ENCODE measurements at places on chromosomes 1 and 21. TPM values are rescaled to one million over a fixed set of nuclear protein-coding genes. Genes with fewer than 3 reads are reported as not detected.

DNA sequence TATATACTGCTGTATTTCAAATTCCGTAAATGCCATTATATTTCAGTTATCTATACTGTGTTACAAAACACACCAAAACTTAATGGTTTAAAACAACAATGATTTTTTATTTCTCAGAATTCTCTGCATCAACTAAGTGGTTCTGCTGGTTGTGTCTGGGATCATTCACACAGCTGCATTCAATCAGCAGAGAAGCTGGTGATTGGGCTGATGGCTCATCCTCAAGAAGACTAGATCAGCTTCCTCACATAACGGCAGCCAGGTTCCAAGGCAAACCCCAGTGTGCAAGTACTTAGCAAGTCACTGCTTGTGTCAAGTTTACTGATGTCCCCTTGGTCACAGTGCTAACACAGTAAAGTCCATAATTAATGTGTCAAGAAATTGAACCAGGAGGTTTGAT is 86.3 kb upstream of the VANGL1 start:
- no peak overlapping the region for H3K27ac ChIP-seq
- no peak for DNase-seq
- no peak overlapping the region for H3K4me3 ChIP-seq

DNA sequence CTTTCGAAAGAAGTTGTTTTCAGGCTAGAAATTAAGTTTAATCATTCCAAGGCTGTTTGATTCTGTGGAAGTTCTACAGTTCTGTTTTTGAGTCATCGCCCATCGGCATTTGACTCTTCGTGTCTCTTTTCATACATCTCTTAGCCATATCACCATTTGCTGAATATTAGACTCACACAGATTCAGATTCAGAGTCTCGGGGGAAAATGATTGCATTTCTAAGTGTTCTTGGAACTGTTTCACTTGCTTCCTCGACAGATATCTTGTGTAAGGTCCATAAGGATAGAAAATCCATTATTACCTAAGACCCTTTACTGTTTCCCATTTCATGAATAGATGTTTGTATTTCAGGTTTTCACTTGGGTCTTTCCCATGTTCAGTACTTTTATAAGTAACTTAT is 237.0 kb upstream of the SGIP1 start:
- H3K27ac ChIP-seq = no peak overlapping the region
- H3K36me3 ChIP-seq = no peaks in the 10 kb centered on the region
- H3K4me3 ChIP-seq = no peak overlapping the region
- peaks cover 32% of the 10 kb centered on the region for H3K4me1 ChIP-seq

DNA sequence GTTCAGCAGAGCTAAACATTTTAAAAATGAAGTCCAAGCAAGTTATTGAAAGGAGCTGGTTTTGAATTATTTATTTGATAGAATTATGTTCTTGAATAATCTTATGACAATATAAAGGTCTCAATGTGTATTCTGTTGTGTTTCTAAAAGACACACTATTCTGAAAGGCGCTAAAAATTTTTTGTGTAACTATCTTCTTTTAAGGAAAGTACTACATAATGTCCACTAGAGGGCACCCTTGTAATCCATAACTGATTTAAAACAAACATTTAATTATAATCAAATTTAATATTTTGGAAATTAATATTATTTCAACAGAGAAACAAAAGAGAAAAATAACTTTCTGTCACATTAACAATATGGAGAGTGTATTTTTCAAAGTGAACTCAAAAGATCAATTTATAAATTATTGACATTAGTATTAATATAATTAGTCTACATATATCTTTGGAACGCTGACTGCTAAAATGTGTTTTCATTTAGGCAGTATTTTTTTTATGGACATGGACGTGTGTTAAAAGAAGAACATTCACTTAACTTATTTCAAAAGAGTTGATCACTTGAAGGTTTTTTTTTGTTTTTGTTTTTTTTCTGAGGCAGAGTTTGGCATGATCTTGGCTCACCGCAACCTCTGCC is 248.4 kb downstream of the DENND1B start:
- H3K4me3 ChIP-seq = no peak overlapping the region
- no peaks in the 10 kb centered on the region for H3K27me3 ChIP-seq
- H3K4me1 ChIP-seq = no peaks in the 10 kb centered on the region
- DNase-seq = no peak

GRCh38 chr1:61183471-61184039 is 101.2 kb downstream of the NFIA start:
- H3K36me3 ChIP-seq = no peaks in the 10 kb centered on the region
- no peaks in the 10 kb centered on the region for H3K27me3 ChIP-seq
- DNase-seq = no peak
- peak overlapping the region; percentile 73 for H3K27ac ChIP-seq
- peaks cover 48% of the 10 kb centered on the region for H3K4me1 ChIP-seq

DNA sequence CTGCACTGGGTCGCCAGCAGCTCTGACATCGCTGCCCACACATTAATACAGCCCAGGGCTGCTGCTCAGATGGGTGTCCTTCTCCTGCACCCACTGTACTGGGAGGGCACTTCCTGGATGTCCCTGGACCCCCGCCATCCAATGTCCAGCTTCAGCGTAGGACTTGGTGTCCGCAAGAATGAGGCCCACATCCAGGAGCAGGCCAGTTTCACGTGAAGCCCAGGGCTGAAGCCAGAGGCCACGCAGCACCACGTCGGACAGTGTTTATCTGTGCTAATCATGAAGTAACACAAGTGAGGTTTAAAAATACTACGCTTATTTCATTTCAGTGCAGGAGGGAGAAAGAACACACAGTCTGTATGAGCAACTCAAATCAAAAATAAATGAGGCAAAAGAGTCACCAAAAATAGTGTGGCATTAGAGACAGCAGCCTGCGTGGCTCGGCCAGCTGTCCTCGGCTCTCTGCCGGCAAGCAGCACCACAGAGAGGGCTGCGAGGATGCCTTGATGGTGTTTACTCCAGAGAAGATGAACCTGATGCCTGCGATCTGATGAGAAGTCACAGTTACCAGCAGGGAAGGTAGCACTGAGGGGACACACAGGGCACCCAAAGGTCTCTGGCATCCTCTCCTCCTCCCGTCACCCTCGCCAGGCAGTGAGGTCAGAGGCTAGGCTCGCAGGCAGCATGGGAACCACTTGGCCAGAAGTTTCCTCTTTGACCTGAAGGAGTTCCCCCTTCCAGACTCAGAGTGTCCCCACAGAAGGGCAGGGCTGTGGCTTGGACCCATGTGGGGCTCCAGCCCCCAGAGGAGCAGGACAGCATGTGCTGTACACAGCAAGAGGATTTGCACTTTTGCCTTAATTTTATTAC is 22.1 kb upstream of the NPHP4 start:
- H3K27ac ChIP-seq = no peak overlapping the region
- no peaks in the 10 kb centered on the region for H3K36me3 ChIP-seq

GRCh38 chr1:161159913-161160243 is 578 bp downstream of the USP21 start:
- H3K4me1 ChIP-seq = peaks cover 31% of the 10 kb centered on the region
- H3K27me3 ChIP-seq = no peaks in the 10 kb centered on the region
- peaks cover 23% of the 10 kb centered on the region for H3K36me3 ChIP-seq
- no peak for DNase-seq
- H3K27ac ChIP-seq = peak overlapping the region; percentile 91
- peak overlapping the region; percentile 87 for H3K4me3 ChIP-seq

DNA sequence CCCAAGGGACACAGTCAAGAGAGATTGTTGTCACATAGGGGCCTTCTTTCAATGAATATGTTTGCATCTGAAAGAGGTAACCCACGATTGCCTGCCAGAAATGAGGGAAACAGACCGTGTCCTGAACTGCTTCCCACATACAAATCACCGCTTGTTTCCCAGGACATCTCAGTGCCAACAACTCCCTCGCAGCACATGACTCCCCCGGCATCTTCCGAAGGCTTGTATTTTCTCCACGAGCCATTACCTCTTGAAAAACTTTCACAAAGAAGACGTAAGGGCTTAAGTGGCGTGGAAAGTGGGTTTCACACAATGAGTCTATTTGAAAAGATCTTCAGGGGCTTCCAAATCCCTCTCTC is 31.6 kb upstream of the PDE9A start:
- H3K27ac ChIP-seq = no peak overlapping the region
- peaks cover 5% of the 10 kb centered on the region for H3K4me1 ChIP-seq
- H3K4me3 ChIP-seq = no peak overlapping the region

- peak overlapping the region; percentile 70 for H3K27ac ChIP-seq
- H3K4me3 ChIP-seq = peak overlapping the region; percentile 85
- no peaks in the 10 kb centered on the region for H3K27me3 ChIP-seq
- H3K4me1 ChIP-seq = peaks cover 37% of the 10 kb centered on the region
- no peaks in the 10 kb centered on the region for H3K36me3 ChIP-seq
- DNase-seq = no peak
Measured at GRCh38 chr1:111620441-111620971, 917 bp downstream of the RAP1A start.

DNA sequence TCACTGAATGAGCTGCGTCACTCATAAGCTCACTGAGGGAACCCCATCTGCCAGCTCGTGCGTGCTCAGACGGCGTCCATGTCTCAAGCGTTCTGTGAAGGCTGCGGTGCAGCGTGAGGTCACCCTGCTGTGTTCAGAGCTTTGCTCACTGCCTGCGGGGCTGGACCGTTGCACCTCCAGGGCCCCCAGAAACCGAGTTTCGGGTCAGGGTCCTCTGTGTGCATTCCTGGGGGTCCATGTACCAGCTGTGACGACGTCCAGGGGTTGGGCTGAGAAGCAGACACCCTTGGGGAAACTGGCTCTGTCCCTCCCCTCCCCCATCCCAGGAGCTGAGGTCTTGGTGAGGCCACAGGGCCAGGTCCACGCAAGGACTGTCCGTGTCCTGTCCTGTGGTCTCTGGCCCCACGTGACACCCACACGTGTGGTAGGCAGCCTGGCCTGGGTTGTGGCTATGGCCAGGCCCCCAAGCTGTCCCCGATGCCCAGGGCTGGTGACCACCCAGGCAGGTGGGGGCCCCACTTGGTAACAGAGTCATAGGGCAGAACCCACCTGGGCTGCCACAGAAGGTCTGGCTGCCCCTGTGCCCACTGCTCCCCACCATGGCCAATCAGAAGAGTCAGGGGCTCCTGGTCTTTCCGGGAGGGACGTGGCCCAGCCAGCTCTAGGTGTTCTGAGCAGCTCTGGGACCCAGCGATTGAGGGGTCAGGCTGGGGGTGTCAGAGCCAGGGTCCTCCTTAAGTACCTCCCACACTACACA is 24.4 kb downstream of the FTCD start:
- H3K4me1 ChIP-seq = no peaks in the 10 kb centered on the region
- H3K4me3 ChIP-seq = no peak overlapping the region
- no peaks in the 10 kb centered on the region for H3K27me3 ChIP-seq
- no peak for DNase-seq

GRCh38 chr1:167305706-167306277 is 85.1 kb downstream of the POU2F1 start:
- no peak for DNase-seq
- H3K4me1 ChIP-seq = peaks cover 15% of the 10 kb centered on the region
- H3K36me3 ChIP-seq = no peaks in the 10 kb centered on the region
- peak overlapping the region; percentile 47 for H3K27ac ChIP-seq

DNA sequence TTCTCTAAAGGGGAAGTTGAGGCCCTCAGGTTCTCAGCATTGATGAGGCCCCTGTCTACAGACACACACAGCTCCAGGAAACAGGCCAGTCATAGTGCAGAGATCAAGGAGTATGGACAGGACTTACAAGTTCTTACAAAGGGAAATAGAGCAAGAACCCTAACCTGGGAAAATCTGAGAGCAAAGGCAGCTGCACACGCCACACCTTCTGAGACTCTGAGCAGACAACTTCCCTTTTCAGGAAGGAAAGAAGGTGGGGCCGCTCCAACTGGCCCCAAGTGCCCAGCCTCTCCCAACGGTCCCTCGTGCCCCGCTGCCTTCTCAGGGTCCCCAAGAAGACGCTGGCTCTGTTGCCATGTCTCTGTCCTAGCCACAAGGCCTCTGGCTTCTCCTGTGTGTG is 3.6 kb downstream of the NOC2L start:
- H3K36me3 ChIP-seq = peaks cover 26% of the 10 kb centered on the region
- no peak overlapping the region for H3K27ac ChIP-seq
- DNase-seq = no peak
- H3K4me1 ChIP-seq = peaks cover 13% of the 10 kb centered on the region
- H3K27me3 ChIP-seq = no peaks in the 10 kb centered on the region

DNA sequence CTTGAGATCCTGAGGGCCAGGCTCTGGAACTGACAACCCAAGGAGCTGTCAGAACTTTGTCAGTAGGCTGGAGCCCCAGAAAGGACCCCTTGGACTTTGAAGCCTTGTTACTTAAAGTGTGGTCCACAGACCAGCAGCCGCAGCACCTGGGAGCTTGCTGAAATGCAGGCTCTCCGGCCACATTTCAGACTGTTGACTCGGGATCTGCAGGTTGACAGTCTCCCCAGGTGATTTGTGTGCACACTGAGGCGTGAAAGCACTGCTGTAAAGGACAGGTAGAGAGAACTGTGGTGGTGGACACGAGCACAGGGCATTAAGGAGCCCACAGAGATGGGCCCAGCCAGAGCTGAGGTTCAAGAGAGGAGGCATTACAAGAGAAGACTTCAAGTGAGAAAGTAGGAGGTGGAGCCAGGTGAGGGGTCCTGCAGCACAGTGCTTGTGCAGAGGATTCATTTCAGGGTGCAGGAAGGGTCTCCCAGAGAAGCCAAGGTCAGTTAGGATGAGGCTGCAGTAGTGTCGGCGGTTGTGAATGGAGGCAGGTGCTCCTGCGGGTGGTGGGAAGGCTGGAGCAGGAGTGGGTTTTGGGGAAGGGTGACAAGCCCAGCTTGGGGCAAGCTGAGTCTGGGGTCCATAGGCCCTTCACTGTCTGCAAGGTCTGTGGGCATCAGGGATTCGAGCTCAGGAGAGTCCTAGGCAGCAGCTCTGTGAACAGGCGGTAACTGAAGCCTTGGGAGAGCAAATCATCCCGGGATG is 4.6 kb downstream of the HYI start:
- H3K27ac ChIP-seq = no peak overlapping the region
- H3K4me3 ChIP-seq = no peak overlapping the region
- H3K36me3 ChIP-seq = peaks cover 56% of the 10 kb centered on the region

DNA sequence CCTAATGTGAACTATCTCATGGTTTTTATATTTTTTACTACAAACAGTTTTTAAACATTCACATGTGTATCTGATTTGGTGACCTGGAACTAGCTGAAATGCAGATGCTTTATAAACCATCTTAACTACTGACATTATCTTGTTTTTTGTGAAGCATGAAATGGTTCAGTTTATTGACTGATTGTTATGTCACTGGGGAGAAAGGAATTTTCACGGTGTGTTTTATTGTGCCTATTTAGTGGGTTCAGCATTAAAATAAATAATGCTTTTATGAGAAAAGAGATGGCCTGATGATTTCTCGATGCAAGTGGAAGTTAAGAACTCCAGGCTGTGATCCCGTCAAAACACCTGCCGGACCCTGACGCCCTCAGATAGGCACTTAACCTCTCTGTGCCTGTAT is 79.9 kb upstream of the KIF26B start:
- H3K36me3 ChIP-seq = peaks cover 3% of the 10 kb centered on the region
- peaks cover 5% of the 10 kb centered on the region for H3K4me1 ChIP-seq
- H3K27me3 ChIP-seq = no peaks in the 10 kb centered on the region

The CCDC17 gene
- 2.4 TPM for total RNA-seq

The AVPR1B gene
- total RNA-seq = not detected

The NMNAT2 gene
- 2.2 TPM for total RNA-seq

The PROK1 gene
- total RNA-seq = not detected

The WDR64 gene
- not detected for total RNA-seq

The OR10Z1 gene
- not detected for total RNA-seq
